ENCODE measurements at places on chromosomes 5 and 9.

DNA sequence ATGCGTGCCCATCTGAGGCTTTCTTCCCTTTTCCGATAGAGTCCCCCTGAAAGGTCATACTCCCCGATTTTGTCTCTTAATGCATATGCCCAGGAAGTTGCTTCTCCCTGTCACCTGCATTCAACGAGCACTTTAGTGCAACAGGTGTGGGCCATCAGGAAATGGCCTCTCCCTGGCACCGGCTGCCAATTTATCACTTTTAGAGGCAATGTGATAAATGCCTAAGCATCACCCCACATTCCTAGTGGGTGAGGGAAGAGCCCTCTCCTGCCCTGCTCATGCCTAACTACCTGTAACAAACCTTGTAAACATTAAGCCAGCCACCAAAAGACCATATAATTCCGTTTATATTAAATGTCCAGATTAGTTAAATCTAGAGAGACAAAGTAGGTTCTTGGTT, 1.1 kb upstream of the SNAPC3 start:
- DNase-seq = no peak

DNA sequence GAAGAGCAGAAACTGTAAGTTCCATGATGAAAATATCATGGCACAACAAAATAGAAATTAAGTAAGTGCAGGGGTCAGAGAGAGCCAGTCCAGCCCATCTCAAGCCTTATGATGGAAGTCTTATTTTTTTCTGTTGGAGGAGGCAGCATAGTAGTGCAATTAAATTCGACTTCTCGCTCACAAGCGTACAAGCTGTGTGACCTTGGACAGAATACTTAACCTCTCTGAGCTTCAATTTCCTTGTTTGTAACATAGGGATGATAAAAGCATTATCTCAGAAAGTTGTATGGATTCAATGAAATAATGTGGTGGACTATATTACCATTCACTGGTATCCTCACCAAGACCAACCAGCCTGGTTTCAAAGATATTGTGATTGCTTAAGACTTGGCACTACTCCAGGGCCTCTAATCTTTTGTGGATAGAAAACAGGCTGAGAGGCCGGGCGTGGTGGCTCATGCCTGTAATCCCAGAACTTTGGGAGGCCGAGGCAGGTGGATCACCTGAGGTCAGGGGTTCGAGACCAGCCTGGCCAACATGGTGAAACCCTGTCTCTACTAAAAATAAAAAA, 26.8 kb upstream of the MVB12B start:
- no peak for DNase-seq

DNA sequence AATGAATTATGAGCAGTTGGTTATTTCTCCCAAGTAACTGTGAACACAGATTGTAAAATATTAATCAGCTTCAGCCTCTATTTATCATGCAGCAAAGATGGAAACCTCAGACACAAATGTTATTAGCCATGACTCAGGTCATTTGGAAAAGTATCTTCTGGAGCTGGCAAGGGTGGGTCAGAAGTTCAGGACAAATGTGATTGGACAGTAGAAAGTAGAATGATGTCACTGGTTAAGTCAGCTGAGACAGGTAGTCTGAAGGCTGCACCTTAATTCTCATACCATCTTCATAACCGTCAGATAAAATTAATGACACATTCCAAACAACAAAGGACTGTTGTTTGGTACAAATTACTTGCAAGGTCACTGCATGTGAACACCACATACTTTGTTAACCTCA, 140.2 kb downstream of the EMB start:
- DNase-seq = no peak

DNA sequence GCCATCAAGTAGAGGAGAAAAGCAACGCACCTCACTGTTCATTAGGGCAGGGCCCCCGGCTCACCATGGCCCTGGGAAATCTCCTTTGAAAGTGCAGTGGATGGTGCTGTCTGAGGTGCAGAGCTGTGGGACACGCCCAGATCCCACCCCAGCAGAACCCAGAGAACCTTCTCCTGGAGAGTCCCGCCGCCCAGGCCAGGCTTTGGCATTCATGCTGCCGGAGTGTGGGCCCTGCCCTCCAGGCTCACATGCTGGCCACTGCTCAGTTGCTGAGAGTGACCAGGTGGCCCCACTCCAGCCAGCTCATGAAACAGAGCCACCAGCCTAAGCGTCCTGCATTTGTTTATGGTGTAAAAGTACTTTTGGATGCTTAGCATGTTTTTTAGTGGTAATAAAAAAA, 23.8 kb upstream of the LRRC14B start:
- DNase-seq = no peak

GRCh38 chr5:138975098-138975847, 100.1 kb upstream of the LRRTM2 start:
- no peak for DNase-seq

- no peak for DNase-seq
Observed at GRCh38 chr9:19481121-19481870, 72.5 kb downstream of the ACER2 start.

GRCh38 chr5:32578363-32578762, 7.0 kb upstream of the SUB1 start:
- no peak for DNase-seq

- DNase-seq = no peak
Observed at GRCh38 chr9:131027872-131028179, 18.9 kb downstream of the LAMC3 start.

GRCh38 chr5:176350416-176350815, 11.1 kb downstream of the KIAA1191 start:
- no peak for DNase-seq

- DNase-seq = no peak
Observed at GRCh38 chr5:155050384-155051019, 36.9 kb downstream of the KIF4B start.

GRCh38 chr9:24986331-24986730, 440.6 kb upstream of the IZUMO3 start:
- DNase-seq = no peak

DNA sequence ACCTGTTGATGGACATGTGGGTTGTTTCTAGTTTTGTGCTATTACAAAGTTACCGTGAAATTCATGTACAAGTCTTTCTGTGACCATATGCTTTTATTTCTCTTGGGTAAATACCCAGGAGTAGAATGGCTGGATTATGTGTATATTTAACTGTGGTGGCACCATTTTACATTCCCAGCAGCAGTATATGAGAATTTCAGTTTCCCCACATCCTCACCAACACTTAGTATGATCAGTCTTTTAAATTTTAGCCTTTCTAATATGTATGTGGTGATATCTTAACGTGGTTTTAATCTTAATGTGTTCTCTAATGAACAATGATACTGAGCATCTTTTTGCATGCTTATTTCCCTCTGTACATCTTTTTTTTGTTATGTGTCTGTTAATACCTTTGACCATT, 36.6 kb downstream of the GALNT10 start:
- no peak for DNase-seq

DNA sequence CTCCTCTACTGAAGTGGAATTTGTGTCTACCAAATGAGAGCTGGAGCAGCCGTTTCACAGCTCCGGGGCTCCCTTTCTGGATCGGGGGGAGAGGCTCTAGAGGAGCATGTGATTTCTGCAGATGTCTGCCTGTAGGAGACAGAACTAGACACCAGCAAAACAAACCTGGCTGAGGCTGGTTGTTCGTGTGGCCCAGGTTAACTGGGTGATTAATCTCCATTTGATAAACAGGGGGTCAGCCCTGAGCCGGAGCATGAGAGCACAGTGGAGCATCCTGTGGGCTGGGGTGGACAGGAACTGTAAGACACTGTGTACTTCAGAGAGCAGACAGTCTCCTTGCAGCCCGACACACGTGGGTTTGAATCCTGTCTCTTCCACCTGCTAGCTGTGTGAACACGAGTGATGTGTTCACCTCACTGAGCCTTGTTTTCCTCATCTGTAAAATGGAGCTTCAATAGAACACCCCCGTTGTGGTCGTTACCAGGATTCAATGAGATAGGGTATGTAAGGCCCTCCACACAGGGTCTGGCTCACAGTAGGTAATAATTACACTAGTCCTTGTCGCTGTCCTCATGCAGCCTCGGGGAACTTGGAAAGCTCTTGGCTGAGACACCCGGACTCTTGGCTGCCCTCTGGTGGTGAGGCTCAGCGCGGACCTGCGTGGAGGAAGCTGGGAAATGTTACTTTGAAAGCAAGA, 12.9 kb downstream of the CXCL14 start:
- peak; percentile 61 for DNase-seq

- no peak for DNase-seq
Observed at GRCh38 chr9:92297611-92298010, 4.1 kb upstream of the IARS1 start.

GRCh38 chr9:9523476-9524139, 1089.2 kb downstream of the PTPRD start:
- no peak for DNase-seq

DNA sequence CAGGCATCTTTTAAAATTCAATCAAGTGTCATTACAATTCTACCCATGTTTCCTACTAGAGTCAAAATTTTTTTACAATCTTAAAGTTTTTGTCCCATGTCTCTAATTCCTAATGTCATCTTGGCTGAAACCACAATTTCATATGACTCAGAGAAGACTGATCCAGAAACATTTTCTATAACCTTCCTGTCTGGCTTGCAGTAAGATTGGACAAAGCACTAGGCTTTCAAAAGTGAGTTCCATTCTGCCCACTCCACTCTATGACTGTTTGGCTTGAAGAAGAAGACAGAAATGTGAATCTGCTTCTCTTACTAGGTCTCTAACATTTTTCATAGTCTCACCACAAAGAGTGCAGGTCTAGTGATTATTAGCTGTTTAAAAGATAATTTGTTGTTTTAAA, 88.8 kb downstream of the NR3C1 start:
- no peak for DNase-seq

GRCh38 chr9:136052472-136052880, 42.6 kb downstream of the NACC2 start:
- no peak for DNase-seq

DNA sequence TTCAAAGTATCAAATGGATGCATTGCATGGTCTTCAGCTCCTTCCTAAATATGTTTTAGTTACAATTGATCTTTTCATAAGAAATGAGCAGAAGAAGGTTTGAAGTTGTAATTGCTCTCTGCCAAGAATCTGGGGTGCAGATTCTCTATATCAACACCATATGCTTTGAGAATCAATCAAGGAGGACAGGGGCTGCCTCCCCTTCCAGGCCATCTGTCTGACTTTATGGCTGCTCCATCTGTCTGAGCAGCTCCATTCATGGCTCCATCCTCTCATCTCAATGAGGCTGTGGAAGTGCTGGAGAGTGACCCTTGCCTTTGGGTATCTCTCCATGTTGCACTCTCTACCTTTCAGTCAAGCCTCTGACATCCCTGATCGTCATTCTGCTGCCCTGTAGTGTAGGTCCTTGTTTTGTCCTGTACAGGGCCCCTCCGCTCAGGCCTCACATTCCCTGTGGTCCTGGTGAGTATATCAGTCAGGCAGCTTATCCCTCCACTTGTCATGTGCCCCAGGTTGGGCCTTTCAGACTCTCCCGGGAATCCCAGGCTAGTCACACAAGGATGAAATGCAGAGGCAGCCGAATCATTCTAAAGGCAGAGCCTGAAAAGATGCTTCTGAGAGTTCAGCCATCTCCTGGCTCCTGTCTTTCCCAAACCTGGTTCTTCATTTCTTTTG, 14.0 kb upstream of the SV2C start:
- DNase-seq = no peak

DNA sequence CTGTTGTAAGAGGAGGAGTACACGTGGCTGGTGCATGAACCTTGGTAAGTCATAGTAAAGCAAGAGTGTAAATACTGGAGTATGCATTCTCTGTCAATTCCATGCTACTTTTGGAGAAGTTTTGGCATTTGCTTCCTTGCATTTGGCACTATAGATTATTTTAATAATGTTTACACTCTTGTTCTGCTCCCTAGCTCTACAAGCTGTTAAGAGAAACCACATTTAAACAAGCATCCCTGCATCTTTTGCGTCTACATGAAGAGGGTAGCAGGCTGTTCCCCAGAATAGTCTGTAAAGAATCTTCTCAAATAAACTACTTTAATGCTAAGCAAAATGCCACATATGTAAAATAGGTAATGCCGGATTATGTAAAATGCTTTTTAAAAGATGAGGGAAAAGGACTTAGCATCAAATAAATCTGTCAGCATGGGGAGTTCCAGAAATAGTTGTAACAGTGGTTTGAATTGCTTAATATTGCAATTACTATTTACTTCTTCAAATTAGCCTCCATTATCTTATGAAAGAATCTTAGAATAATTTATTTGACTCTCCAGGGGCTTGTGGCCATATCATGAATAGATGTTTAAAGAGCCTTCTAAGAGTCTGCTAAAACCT, 2127.3 kb upstream of the WWC1 start:
- DNase-seq = no peak

DNA sequence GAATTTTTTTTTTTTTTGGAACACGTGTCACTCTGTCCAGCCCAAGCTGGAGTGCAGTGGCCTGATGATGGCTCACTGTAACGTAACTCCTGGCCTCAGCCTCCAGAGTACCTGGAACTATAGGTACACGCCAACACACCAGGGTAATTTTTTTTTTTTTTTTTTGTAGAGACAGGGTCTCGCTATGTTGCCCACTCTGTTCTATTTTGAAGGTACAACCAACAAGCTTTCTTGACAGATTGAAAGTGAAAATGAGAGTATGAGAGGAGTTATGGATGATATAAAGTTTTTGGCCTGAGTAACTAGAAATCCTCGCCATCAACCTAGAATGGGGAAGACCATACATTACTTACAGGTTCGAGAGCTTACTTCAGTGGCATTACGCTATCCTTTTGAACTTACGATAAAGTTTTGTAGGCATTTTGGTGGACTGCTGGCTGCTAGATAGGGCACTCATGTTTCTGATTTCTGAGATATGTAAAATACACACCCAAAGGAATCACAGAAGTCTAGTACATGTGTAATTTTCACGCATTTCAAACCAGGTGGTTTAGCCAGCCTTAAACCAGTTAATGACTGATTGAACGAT, 806 bp upstream of the CDC42SE2 start:
- no peak for DNase-seq

DNA sequence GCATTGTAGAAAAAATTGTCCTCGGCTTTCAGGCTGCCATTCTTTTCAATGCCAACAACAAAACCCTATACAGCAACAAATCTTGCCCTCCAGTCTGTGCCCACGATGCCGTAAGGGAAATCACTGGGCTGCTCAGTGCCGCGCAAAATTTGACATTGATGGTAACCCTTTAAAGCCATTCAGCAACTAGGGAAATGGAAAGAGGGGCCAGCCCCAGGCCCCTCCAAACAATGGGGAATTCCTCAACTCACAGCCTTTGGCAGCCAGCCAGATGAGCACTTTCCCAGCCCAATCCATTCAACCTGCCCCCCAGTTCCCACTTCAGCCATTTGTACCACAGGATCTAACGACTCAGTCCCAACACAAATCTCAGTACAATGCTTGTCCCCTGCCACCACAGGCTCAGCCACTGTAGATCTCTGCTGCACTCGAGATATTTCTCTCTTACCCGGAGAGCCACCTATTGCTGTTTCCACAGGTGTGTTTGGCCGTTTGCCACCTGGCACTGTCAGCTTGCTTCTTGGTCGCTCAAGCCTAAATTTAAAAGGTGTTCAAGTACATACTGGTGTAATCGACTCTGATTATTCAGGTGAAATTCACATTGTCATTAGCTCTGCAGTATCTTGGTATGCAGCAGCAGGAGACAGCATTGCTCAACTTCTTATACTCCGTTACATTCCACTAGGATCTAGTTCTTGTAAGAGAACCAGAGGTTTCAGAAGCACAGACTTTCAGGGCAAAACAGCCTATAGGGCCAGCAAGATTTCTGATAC, 103.3 kb downstream of the SYK start:
- DNase-seq = no peak

GRCh38 chr9:96183751-96184150, 118.2 kb downstream of the HSD17B3 start:
- DNase-seq = no peak

Measured in activated CD4-positive, alpha-beta T cell treated with anti-CD3 and anti-CD28 coated beads, Interleukin-2, amount 50 U/mL, for 4 hours (primary cell).